ENCODE measurements at places on chromosomes 7 and 10. TPM values are rescaled to one million over a fixed set of nuclear protein-coding genes. Genes with fewer than 3 reads are reported as not detected.

DNA sequence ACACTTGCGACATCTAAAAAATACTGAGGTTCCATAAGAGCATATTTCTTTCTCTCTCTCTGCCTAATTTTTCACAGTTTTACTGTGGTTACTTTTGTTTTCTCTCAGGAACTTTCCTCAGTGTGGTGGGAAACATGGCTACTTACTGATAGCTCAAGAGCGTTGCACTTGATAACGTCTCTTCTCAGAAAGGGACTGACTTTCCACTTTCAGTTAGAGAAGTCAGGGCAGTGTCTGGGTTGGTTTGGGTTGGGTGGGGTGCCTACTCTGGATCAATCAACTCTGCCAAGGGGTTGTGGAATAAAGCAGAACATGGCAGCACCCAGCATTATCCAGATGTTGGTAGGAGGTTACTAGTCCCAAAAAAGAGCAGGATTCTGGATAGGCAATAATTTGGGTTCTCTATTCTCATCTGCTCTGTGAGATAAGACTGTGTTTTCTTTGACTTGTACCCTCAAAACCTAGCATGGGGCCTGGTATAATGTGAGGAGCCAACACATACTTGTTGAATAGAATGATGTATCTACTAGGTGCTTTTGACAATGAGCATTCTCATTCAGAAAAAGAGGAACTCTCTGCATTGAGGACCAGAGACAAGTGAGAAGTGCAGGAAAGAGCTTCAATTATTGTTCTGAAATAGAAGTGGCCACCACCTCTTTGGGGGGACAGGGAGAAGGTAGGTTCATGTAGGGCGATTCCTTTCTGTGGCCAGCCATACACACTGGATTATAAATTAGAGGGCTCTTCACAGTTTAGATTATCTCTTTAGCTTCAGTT, 315.7 kb downstream of the REEP3 start:
- DNase-seq, result no peak
- no peaks in the 10 kb centered on the region for H3K36me3 ChIP-seq
- H3K27me3 ChIP-seq, result no peaks in the 10 kb centered on the region
- H3K4me1 ChIP-seq, result no peaks in the 10 kb centered on the region
- no peak overlapping the region for H3K27ac ChIP-seq
- no peak overlapping the region for H3K4me3 ChIP-seq

DNA sequence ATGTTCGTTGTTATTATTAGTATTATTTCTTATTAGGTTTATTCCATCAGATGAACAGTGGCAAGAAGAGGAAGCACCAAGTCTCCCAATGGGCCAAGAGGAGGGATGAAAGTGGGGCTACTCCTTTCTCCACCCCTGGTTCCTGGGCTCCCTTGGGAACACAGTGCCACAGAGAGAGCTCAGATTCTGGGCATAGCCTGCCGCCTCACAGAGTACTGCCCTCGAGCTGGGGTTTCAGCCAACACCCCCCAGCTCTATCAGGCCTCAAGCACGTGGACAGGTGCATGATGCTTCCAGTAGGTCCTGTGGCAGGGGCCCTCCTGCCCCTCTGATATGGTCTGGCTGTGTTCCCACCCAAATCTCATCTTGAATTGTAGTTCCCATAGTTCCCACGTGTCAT, 103.6 kb upstream of the RNF32 start:
- H3K27ac ChIP-seq, result no peak overlapping the region
- H3K4me1 ChIP-seq, result no peaks in the 10 kb centered on the region
- no peaks in the 10 kb centered on the region for H3K27me3 ChIP-seq
- DNase-seq, result no peak
- H3K36me3 ChIP-seq, result no peaks in the 10 kb centered on the region

The CALN1 gene
- 2.6 TPM for total RNA-seq

DNA sequence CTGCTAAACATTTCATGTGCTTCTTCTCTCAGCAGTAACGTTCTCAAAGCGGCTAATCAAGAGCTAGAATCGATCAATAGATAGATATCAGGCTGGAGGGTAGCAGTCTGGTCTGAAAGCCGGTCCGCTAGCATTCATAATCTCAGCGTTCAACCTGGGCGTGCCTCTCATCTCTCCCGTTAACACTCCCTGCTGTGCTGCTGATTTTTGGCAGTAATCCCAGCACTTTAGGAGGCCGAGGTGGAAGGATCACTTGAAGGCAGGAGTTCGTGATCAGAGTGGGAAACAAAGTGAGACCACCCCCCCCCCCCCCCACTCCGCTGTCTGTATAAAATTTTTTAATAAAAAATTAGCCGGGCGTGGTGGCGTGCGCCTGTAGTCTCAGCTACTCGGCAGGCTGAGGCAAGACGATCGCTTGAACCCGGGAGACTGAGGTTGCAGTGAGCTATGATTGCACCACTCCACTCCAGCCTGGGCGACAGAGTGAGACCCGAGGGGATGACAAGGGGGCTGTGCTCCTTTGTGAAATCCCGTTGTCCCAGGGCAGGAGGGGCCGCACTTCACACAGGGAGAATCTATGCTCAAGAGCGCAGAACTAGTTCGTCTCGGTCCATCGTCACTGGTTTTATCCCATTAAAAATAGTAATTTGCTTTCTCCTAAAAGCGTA, 624 bp upstream of the CEP55 start:
- H3K4me3 ChIP-seq, result peak overlapping the region; percentile 67
- H3K27me3 ChIP-seq, result no peaks in the 10 kb centered on the region
- no peaks in the 10 kb centered on the region for H3K36me3 ChIP-seq

DNA sequence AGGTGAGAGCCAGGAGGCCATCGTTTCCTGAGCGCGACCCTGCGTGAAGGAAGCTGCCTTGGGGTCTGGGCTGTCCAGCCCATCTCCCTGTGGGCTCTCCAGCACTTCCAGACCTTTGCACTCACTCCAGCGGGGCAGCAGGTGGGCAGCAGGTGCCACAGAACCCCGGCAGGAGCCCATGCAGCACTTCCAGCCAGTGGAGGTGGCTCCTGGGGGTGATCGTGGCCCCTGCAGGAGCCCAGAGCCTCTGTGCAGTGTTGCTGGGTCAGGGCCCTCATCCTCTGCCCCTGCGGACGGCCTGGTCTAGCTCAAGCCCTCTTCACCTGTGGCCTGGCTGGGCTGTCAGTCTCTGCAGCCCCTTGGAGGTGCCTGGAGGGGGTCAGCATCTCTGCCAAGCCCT, 59.9 kb downstream of the PWWP2B start:
- no peak overlapping the region for H3K27ac ChIP-seq
- H3K36me3 ChIP-seq, result no peaks in the 10 kb centered on the region
- no peak overlapping the region for H3K4me3 ChIP-seq
- no peak for DNase-seq
- H3K27me3 ChIP-seq, result no peaks in the 10 kb centered on the region

- H3K27me3 ChIP-seq, result no peaks in the 10 kb centered on the region
- no peak overlapping the region for H3K4me3 ChIP-seq
- H3K27ac ChIP-seq, result no peak overlapping the region
- no peaks in the 10 kb centered on the region for H3K36me3 ChIP-seq
Observed at GRCh38 chr10:92404612-92405418, 113.8 kb downstream of the MARCHF5 start.

The SORBS1 gene
- total RNA-seq, result 0.56 TPM

GRCh38 chr7:157088136-157088535, 50.6 kb upstream of the UBE3C start:
- H3K4me3 ChIP-seq, result no peak overlapping the region
- H3K27ac ChIP-seq, result no peak overlapping the region
- DNase-seq, result no peak
- no peaks in the 10 kb centered on the region for H3K4me1 ChIP-seq
- H3K36me3 ChIP-seq, result no peaks in the 10 kb centered on the region
- H3K27me3 ChIP-seq, result no peaks in the 10 kb centered on the region

DNA sequence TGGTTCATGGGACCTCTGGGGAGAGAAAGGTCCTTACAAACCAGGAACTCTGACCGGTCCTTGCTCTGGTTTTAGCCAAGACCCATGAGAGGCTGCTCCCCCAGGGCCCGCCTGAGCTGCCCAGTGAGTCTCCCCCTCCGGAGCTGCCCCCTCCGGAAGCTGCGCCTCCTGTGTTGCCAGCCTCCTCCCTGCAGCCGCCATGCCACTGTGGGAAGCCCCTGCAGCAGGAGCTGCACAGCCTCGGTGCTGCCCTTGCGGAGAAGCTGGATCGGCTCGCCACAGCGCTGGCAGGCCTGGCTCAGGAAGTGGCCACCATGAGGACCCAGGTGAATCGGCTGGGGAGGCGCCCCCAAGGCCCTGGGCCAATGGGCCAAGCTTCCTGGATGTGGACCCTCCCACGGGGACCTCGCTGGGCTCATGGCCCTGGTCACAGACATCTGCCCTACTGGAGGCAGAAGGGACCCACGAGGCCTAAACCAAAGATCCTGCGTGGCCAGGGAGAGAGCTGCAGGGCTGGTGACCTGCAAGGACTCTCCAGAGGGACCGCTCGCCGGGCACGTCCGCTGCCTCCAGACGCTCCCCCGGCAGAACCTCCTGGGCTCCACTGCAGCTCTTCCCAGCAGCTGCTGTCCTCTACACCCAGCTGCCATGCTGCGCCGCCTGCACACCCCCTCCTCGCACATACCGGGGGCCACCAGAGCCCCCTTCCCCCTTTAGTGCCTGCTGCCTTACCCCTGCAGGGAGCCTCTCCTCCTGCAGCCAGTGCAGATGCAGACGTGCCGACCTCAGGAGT, 40.1 kb downstream of the ZNF467 start:
- H3K4me1 ChIP-seq, result no peaks in the 10 kb centered on the region
- no peak overlapping the region for H3K27ac ChIP-seq
- no peak for DNase-seq
- H3K27me3 ChIP-seq, result no peaks in the 10 kb centered on the region

GRCh38 chr10:31288001-31288400, 31.0 kb upstream of the ZEB1 start:
- no peak overlapping the region for H3K27ac ChIP-seq
- H3K36me3 ChIP-seq, result no peaks in the 10 kb centered on the region
- H3K27me3 ChIP-seq, result no peaks in the 10 kb centered on the region
- H3K4me3 ChIP-seq, result no peak overlapping the region
- no peaks in the 10 kb centered on the region for H3K4me1 ChIP-seq
- no peak for DNase-seq

The HOXA7 gene
- not detected for total RNA-seq

DNA sequence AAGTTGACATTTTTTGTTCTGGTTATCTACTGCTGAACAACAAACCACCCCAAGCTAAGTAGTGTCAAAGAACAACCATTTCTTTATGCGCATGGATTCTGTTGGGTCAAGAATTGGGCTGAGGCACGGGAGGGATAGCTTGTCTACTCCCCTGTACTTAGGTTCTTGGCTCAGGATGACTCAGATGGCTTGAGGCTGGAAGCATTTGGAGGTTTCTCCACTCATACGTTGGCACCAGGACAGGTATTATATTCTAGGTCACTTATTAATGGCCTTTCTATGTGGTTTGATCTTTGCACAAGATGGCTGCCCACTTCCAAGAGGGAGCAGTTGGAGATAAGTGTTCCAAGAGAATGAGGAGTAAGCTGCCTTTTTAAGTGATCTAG, 11.8 kb upstream of the TFAM start:
- DNase-seq, result no peak
- H3K27ac ChIP-seq, result no peak overlapping the region
- H3K36me3 ChIP-seq, result no peaks in the 10 kb centered on the region
- no peak overlapping the region for H3K4me3 ChIP-seq
- peaks cover 6% of the 10 kb centered on the region for H3K4me1 ChIP-seq

GRCh38 chr7:29684787-29685650, 121.3 kb upstream of the WIPF3 start:
- peak overlapping the region; percentile 47 for H3K4me3 ChIP-seq
- H3K27me3 ChIP-seq, result no peaks in the 10 kb centered on the region
- H3K27ac ChIP-seq, result no peak overlapping the region
- DNase-seq, result no peak
- no peaks in the 10 kb centered on the region for H3K4me1 ChIP-seq

- H3K27ac ChIP-seq, result no peak overlapping the region
- H3K36me3 ChIP-seq, result no peaks in the 10 kb centered on the region
Observed at GRCh38 chr10:118809357-118810220, 54.8 kb upstream of the CACUL1 start.

DNA sequence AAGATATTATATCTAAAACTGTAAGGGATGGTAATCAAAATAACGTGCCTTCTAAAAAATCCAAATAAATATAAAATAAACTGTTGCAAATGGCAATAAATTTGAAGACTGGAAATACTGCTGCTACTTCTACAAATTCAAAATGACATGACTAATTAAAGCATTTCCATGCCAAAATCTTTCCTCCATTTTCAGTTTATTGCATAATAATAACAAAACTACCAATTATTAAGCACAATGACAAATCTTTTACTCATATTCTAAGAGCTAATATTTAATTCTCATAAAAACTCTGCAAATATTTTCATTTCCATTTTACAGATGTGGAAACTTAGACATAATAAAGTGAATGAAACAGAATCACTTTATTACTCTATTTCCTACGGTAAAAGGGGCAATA, 38.8 kb upstream of the NEBL start:
- DNase-seq, result no peak
- no peaks in the 10 kb centered on the region for H3K27me3 ChIP-seq
- H3K4me3 ChIP-seq, result no peak overlapping the region
- H3K36me3 ChIP-seq, result no peaks in the 10 kb centered on the region
- H3K4me1 ChIP-seq, result no peaks in the 10 kb centered on the region

- H3K4me3 ChIP-seq, result no peak overlapping the region
- no peak overlapping the region for H3K27ac ChIP-seq
- no peak for DNase-seq
- no peaks in the 10 kb centered on the region for H3K36me3 ChIP-seq
- no peaks in the 10 kb centered on the region for H3K27me3 ChIP-seq
Observed at GRCh38 chr7:114784746-114785145, 137.1 kb upstream of the MDFIC start.

- no peak within 1 kb of the TSS for H3K27ac ChIP-seq
- peak; percentile 47 for DNase-seq
- H3K4me3 ChIP-seq, result peak within 1 kb of the TSS; percentile 79
- no peaks in the 10 kb centered on the region for H3K36me3 ChIP-seq
- no peaks in the 10 kb centered on the region for H3K27me3 ChIP-seq
Observed at GRCh38 chr7:12686891-12687717, at the start of gene ARL4A. Gene ARL4A, plus strand, starts transcription at chr7:12687633. Its CDS starts 622 bp downstream, at chr7:12688255.

GRCh38 chr10:35643151-35644049, 1.3 kb upstream of the FZD8 start:
- peak overlapping the region; percentile 20 for H3K4me3 ChIP-seq
- 0 out of 2 replicates have a peak, but pooled peaks cover 3% of the 10 kb centered on the region for H3K4me1 ChIP-seq
- H3K27ac ChIP-seq, result no peak overlapping the region
- H3K27me3 ChIP-seq, result peaks cover 8% of the 10 kb centered on the region
- H3K36me3 ChIP-seq, result no peaks in the 10 kb centered on the region

Data from GM12878 (cell line).